ENCODE measurements at places on chromosomes 13 and 19.
A peak's percentile ranks its signal among the peaks of the same experiment; 100 is the strongest.

DNA sequence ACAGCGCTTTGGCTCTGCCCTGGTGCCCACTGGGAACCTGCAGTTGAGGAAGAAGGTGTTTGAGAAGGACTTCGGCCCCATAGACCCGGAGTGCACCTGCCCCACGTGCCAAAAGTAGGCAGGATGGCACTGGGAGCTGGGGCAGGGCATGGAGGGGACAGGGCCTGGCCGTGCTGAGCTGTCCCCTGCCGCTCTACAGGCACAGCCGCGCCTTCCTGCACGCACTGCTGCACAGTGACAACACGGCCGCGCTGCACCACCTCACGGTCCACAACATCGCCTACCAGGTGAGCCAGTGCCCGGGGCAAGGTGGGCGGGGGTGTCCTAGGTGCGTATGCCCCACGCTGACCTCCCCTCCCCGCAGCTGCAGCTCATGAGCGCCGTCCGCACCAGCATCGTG, 5.1 kb upstream of the DNM2 start:
- DNase-seq = no peak

GRCh38 chr19:11159598-11160439, 4.2 kb upstream of the SPC24 start:
- no peak for DNase-seq

GRCh38 chr13:55705971-55706370, 1434.7 kb upstream of the PRR20A start:
- DNase-seq = no peak

- DNase-seq = no peak
Observed at GRCh38 chr13:42174344-42175162, 97.4 kb upstream of the AKAP11 start.

DNA sequence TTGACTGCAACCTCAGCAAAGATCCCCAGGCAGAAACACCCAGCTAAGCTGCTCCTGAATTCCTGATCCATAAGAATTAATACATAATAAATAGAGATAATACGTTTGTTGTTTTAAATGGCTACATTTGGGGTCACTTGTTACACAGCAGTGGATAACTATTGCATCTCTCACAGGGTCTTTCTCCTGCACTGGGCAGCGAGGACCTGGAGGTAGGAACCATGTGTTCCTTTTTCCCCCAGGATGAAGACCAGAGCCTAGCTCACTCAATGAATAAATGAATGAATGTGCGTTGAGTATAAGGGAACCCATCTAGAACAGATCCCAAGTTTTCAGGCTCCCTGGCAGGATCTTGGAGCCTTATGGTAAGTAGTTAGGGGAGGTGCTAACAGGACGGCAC, 30.7 kb downstream of the F2RL3 start:
- DNase-seq = no peak

GRCh38 chr13:33785384-33785783, 32.6 kb upstream of the RFC3 start:
- no peak for DNase-seq

DNA sequence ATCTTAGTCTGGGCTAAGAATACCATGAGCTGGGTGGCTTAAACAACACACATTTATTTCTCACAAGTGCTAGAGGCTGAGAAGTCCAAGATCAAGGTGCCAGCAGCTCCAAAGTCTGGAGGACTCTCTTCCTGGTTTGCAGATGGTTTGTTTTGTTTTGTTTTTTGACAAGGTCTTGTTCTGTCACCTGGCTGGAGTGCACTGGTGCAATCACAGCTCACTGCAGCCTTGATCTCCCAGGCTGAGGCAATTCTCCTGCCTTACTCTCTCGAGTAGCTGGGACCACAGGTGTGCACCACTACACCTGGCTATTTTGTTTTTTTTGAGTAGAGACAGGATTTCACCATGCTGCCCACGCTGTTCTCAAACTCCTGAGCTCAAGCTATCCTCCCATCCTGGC, 15.5 kb downstream of the APLP1 start:
- DNase-seq = no peak

DNA sequence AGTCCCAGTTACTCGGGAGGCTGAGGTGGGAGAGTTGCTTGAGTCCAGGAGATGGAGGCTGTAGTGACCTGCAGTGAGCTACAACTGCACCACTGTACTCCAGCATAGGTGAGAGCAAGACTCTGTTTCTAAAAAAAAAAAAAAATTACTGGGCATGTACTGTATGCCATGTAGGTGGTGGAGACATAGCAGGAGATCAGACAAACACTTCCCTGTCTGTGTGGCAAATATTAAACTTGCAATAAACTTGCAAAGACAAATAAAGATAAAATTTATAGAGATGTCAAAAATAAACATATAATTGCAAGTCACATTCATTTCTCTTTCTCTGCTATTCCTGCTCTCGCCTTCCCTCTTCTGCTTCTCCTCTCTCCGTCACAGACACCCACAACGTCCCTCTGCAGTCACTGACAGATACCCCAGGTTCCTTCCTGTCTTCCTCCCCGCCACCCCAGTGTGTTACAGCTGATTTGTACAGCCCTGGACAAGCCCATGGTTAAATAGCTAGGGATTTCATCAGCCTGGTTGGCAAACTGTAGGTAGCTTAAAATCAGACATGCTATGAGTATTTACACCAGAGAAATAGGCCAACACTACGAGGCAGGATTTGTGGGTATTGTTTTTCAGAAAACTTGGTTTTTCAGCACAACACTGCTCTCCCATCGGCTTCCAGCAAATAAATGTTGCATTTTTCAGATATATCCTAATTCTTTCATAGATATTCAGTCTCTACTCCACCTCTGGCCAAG, 1.3 kb upstream of the CD177 start:
- no peak for DNase-seq

DNA sequence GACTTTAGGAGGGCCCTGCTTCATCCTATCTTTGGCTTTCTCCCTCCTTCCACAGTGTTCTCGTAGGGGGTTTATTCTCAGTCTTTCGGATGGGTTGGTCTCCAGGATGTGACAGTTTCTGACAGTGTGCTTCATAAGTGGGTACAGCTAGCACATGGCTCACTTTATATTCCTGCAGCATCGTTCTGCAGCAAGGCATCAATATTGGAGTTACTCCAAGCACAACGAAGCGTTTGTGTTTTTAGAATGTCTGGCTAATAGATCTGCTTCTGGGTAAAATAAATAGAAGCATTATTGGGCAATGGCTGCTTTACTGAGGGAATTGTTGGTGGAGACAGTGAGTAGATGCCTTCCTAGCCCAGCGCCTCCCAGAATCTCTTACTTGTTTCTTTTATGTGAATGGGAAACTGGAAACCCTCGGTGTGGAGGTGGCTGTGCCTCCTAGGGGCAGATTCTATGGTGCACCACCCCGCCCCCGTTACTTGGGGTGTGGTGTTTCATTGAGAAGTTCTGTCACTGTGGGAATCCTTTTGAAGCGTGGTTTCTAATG, 2.0 kb downstream of the FARP1 start:
- no peak for DNase-seq

DNA sequence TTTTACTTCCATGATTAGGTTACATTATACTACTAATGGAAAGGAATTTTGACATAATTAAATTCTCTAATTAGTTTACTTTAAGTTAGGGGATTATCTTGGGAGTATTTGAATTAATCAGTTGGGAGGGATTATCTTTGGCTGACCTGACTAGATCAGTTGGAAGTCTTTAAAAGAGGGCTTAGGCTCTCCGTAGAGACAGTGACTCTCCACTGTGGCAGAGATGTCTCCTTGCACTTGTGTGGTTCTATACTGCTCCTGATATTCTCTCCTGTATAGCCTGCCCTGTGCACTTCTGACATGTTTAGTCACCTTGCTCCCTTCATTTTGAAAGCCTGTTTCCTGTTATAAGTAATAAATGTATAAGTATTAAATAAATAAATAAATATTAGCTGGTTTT, 1612.3 kb upstream of the PRR20A start:
- no peak for DNase-seq

GRCh38 chr13:113822956-113823744, 40.7 kb downstream of the GAS6 start:
- no peak for DNase-seq

- DNase-seq = no peak
Observed at GRCh38 chr19:8664671-8665057, 33.9 kb downstream of the ACTL9 start.

- no peak for DNase-seq
Observed at GRCh38 chr13:36530050-36530789, 97.9 kb downstream of the CCNA1 start.

DNA sequence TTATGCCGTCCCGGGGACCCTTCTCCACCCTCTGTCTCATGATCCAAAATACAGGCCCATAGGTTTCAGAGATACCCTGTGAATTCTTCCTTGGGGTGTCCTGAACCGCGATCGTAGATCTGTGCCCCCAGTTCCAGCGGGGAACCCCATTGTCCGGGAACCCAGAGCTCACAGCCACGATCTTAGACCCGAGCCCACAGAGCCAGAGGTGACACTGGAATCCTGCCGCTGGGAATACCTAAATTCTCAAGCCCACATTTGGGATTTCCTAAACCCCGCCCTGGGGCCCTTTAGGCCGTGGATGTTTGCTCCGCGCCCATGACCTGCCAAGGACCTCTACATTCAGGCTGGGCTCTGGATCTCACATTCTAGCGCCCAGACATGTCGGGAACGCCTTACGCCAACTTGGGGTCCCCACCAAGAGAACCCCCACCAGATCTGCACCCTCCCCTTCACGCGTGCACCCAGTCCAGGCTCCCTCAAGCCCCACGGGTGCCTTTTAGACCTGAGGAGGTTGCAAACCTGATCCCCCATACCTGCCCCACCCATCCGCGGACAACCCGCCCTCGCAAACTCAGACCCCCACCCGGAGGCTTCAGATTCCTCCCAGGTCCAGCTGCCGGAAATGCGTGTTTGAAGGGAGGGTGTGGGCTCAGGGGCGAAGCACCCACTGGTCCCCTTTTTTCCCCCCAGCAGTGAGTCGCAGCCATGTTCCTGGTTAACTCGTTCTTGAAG, 605 bp downstream of the CAPNS1 start:
- no peak for DNase-seq

DNA sequence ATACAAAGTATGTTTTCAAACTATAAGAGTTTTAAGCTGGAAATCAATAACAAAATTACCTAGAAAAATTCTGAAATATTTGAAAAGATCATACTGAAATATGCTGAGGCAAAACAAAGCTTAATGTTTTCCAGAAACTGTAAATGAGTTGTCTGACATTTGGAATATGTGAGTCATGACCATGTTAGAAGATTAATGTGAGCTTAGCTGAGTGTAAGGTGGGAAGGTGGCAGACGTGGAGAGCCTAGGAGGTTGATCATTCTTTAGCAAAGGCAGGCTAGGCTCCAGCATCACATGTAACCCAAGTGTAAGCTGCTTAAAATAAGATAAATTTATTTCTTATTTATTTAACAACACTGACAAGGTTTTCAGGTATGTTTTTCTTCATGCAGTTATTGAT, 2086.1 kb upstream of the PCDH20 start:
- DNase-seq = no peak

- DNase-seq = peak; percentile 9
Observed at GRCh38 chr13:23979361-23980159, 82.3 kb upstream of the C1QTNF9B start.

- peak; percentile 22 for DNase-seq
Observed at GRCh38 chr13:114099918-114100445, 32.4 kb downstream of the RASA3 start.

DNA sequence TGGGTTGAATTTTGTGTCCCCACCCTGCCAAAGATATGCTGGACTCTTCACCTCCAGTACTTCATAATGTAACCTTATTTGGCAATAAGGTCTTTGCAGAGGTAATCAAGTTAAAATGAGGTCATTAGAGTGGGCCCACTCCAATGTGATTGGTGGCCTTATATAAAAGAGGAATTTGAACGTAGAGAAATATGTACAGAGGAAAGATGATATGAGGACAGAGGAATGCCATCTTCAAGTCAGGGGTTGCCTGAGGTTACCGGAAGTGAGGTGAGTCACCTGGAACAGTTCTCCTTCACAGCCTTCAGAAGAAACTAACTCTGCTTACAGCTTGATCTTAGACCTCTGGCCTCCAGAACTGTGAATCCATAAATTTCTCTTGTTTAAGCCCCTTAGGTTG, 69.9 kb downstream of the GPC5 start:
- no peak for DNase-seq

DNA sequence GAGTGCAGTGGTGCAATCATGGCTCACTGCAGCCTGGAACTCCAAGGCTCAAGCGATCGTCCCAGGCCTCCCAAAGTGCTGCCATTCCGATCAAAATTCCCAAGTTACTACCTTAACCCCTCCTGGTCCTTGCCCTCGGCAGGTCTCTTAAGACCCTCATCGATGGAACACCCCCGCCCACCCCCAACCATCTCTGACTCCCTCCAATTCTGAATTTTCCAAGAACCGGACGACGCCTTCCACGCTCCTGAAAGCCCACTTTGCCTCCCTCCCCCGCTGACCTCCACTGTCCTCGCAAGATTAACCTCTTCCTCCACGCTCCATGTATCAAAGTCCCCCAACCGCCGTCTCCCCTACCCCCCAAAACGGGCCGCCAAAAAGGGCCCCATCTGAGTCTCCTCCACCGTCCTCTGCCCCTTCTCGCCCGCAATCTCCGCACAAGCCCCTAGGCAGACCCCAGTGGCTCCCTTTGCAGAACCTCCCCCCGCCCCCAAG, 539 bp downstream of the DAPK3 start:
- no peak for DNase-seq
